A549 treated with Hydrocortisone at 1 μM for 4 hours (cell line): ENCODE measurements at places on chromosomes 16 and 17. TPM values are rescaled to one million over a fixed set of nuclear protein-coding genes. Genes with fewer than 3 reads are reported as not detected.

Gene DNASE1
- total RNA-seq = 3.1 to 4.4 TPM (median 3.8 TPM) in 5 replicates

Gene ZBTB4
- total RNA-seq = 20.4 to 26.9 TPM (median 24.8 TPM) in 5 replicates

Gene KRTAP4-9
- not detected in 5 replicates for total RNA-seq

Gene CKLF
- total RNA-seq = 55.4 to 72.7 TPM (median 64.0 TPM) in 5 replicates

Gene TNFSF13
- 0.78 to 1.1 TPM (median 0.91 TPM) in 5 replicates for total RNA-seq

Gene ATP2A1
- 1.9 to 3.6 TPM (median 2.1 TPM) in 5 replicates for total RNA-seq

Gene MPV17L
- 4.7 to 6.2 TPM (median 4.7 TPM) in 5 replicates for total RNA-seq
